ENCODE measurements at places on chromosomes 1 and 21.

DNA sequence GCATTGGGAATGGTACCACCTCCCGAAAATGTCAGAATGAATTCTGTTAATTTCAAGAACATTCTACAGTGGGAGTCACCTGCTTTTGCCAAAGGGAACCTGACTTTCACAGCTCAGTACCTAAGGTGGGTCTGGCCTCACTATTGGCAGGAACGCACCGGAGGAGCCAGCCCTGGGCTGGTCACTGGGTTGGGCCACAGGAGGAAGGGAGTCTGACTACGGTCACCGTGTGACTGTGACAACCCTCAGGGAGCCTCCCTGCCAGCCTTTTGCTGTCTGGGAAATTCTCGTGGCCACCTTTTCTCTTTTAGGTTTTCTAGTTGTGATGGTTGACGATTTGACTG is 2.2 kb downstream of the IL10RB start:
- DNase-seq, result no peak

DNA sequence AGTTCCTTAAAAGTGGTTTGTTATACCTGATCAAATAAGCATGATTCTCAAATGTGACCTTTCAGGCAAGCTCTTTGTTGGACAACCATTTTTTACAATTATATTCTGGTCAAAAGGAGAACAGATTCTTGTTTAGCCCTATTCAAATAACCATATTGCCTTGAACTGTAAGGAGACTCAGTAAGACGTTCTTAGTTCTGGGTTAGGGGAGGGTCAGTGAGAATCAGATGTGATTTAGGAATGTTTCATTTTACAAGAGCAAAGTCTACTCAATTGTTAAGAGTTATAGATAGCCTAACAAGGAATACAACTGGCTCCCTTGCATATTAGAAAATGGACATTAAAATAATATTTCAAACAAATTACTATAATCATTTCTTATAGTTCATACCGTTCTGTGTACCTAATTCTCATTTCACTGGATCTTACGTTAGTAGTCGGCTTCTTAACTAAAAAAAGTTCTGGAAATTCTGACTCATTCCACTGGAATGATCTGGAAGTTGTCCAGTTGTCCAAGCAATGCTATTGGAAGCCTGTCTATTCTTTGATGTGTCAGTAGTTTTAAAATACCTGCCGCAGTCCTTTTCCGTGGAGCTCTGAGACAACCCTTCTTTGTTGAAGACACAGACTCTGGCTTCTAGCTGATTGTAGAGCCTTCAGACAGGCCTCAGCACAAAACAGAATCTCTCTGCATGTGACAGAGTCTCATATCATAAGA is 88.8 kb downstream of the MAST2 start:
- DNase-seq, result no peak

DNA sequence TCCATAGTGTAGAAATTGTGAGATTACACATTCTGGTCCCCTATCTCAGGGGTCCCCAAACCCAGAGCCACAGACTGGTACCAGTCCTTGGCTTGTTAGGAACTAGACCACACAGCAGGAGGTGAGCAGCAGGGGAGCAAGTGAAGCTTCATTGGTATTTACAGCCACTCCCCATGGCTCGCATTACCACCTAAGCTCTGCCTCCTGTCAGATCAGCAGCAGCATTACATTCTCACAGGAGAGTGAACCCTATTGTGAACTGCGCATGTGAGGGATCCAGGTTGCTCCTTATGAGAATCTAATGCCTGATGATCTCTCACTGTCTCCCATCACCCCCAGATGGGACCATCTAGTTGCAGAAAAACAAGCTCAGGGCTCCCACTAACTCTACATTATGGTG is 229.7 kb upstream of the IRF2BP2 start:
- DNase-seq, result no peak

DNA sequence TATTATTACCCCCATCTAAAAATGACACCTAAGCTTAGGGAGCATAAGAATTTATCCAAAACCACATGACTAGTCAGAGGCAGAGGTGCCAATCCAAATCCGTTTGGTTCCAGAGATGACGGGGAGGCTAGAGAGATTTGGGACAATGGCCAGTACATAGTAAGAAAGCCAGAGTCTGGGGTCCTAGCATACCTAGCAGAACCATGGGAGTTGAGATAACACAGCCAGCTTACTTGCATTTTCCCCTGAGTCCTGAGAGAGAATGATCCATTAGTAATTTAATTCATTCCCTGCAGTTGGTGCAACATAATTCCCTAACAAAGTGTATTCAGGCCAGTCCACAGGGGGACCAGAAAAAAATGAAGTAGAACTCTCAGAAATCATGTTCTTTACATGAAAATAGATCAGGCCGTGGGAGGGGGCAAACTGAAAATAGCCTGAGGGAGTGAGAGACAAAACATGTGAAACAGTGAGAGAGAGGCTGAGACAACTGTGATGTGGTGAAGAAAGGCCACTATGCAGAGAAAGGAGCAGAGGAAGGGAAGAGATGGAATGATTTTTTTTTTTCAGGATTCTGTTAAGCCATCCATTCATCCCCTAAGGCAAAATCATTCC is 243.3 kb downstream of the BRINP2 start:
- no peak for DNase-seq

DNA sequence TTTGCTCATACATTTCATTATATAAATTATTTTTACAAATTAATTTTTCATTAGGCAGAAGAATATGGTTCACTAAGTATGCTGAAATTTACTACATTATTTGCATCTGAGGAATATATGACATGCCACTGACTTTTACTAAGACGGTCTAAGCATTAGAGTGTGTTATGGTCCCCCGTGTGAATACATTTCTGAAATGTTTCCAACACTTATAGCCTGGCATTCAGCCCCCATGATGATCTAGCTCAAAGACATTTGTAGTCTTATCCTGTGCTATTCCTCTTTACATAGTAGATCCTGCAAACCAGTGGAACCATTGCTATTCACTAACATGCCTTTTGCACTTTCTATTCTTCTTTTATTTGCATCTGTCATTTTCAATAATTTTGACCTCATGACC is 1878.0 kb downstream of the MRPL39 start:
- no peak for DNase-seq

DNA sequence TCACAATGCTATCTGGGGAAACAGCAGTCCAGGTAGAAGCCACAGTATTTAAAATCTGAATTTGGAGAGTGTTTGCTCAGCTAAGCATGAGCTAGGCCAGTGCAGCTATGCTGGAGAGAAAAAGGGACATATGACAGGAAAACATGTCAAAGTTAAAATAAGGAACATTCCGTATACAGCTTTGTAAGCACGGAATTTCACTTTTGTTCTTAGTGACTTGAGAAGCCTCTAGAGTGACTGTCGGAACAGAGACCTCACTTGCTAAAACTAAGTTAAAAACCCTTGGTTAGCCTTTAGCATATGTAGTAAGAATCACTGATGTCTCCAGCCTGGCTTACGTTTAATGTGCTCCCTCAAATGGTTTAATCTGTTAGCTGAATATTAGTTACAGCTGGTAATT is 661.7 kb downstream of the KCNT2 start:
- no peak for DNase-seq

DNA sequence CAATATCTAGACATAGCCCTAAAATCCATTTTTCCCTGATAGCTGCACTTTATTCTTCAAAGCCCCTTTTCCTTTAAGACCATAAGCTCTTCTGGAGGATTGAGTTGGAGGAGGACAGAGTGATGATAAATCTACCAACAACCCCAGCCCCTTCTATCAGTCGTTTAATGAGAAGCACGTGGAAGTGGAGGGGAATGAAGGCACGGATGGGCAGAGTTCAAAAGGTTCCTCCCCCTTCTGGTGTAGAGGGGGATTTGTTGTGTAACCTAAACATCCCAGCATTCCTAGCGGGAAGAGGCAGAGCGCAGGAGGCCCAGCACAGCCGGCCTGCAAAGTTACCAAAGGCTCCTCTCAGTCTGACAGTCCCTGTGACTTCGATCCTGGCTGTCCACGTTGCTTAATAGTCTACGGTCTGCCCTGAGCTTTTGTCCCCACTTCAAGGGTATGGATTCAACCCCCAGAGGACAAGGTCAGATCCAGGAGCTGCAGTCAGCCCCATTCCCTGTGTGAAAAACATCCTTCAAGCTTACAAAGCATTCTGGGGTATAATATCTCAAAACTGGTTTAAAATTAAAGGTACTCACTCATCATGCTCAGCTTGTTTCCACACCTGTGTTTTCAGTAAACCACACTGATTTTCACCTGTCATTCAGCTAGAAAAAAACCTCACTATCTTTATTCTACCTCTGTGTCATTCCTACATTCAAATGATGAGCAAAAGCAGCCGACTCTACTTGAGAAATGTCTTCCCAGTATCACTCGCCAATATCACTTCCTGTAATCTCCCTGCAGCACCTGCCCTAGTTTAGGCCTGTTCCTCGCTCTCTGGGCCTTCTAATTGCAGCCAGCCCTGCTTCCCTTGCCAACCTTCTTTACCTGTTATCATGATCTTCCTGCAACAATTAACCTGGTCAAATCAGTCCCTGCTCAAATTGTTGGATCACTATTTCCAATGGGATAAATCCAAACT is 117.9 kb downstream of the PLPP3 start:
- DNase-seq, result no peak

- no peak for DNase-seq
Measured at GRCh38 chr1:180309338-180309737, 79.3 kb downstream of the LHX4 start.

- DNase-seq, result no peak
Measured at GRCh38 chr1:36529769-36530260, 47.1 kb upstream of the CSF3R start.

DNA sequence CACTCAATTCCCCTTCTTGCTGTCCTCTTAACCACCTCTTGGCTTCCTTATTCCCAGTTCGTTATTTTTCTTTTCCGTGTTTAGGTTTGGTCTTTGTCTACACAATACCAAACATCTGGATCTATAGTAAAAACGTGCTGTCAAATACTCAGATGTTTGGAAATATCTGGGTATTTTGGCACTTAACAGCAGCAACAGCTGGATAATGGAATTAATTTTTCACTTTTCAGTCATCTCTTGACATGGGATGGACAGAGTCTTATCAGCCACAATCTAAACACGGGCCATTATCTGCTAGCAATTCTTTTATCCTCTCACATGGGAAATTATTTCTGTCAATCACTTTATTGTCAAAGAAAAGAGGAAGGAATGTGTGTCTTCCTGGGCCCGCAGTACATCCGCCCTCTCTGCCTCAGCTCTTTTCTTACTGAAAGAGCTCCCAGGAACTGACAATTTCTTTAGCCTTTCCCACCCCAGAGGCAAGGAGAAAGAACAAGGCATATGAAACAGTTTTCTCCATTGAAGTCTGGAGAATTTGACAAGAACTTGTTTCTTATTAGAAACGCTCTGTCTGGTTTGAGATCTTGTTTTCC is 13.4 kb downstream of the NHLH2 start:
- no peak for DNase-seq

DNA sequence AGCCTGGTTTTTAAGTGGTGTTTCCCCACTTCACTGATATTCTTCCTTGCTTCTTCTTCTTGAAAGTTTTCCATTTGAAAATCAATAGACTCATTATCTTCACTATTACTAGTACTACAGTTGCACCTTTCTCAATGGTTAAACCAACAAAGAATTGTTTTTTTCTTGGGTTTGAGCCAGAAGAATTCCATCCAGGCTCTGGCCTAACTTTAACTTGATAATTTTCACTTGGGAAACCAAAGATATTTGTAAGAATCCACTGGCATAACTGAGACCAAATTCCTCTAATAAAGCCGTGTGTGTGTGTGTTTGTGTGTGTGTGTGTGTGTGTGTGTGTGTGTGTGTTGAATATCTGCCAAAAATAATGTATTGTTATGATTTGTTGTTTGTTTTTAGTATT is 103.2 kb downstream of the SGIP1 start:
- DNase-seq, result no peak

DNA sequence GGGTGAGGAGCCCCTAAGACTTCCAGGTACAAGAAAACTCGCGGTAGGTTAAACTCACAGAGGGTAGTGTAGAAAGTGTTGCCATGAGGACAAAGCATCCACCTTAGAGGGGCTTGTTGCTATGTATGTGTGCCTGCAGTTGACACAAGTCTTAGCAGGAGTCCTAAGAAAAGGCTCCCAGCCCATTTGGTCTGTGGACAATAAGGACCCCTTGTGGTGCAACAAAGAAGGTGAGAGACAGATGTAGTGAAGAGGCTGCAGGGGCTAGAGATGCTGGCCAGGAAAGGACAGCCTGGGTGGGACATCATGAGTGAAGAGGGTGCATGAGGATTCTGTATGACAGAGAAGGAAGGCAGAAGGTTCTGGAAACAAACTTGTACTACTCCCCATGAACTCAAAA is 36.3 kb upstream of the IL10 start:
- DNase-seq, result no peak

DNA sequence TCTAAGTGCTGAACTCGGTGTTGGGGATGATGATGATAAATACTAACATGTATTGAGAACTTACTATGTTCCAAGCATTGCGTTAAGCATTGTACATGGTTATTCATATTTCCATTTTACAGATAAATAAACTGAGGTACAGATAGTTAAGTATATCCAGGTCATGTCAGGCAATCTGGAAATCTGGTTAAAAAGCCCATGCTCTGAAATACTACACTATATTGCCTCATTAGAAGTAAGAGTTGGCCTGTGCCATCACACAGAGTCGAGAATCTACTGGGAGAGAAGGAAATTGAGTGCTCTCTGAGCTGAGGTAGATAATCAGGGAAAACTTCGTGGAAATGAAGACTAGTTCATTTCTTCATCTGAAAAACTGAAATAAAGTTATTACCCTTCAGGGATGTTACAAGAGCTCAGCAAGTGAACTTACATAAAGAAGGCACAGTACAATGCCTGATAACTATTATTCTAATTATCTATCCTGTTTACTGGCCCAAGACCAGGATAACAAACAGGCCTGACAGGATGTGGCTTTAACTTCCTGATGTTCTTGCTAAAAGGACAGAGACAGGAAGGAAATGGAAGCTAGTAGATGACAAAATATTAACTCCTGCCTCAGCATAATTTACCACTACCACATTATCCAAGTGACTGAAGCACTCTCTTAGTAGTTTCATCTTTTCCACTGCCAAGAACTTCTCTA is 85.6 kb downstream of the EPS15 start:
- DNase-seq, result no peak

GRCh38 chr1:184061396-184062003 is 10.0 kb downstream of the TSEN15 start:
- DNase-seq, result no peak

GRCh38 chr1:96820671-96821070 is 99.1 kb downstream of the PTBP2 start:
- no peak for DNase-seq

Measured in activated CD4-positive, alpha-beta T cell treated with anti-CD3 and anti-CD28 coated beads, Interleukin-2, amount 50 U/mL, for 4 hours (primary cell).